B cell (primary cell): ENCODE measurements at places on chromosomes 5 and 9. TPM values are rescaled to one million over a fixed set of nuclear protein-coding genes. Genes with fewer than 3 reads are reported as not detected.

GRCh38 chr9:17520268-17521064 lies 58.4 kb upstream of the SH3GL2 start:
- no peaks in the 10 kb centered on the region for H3K27me3 ChIP-seq
- no peak overlapping the region for H3K4me3 ChIP-seq
- H3K36me3 ChIP-seq: no peaks in the 10 kb centered on the region

DNA sequence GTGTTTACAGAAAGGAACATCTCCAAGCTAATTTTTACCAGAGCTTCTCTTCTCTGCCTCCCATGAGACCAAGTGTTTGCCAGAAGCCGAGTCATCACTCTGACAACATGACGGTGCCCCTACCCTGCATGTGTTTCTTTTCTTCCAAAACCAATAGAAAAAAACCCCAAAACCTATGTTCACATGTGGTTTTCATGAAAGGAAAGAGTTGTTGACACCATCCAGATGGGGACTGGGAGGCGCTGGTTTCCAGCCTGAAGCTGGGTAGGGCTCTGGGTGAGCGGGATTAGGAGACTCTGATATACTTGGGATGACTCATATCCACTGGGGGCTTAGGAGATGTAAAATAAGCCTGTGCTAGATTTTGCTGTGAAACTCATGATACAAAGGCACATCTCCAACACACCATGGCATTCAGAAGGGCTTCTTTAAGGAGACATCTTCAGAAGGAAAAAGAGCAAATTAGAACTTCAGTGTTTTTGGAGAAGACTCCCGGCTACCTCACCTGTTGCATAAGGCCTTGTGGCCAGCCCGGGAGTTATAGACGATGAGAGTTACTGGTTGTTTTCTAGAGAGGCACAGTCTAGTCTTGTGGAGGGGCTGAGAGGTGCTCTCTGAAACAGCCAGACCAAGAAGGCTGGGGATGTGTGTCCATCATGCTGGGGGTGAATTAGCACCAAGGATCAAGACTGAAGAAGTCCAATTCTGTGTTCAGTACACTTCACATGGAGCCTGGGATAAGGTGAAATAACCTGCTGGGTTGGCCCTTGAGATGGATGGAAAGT lies 108.9 kb upstream of the LHFPL2 start:
- no peak overlapping the region for H3K4me3 ChIP-seq
- no peaks in the 10 kb centered on the region for H3K36me3 ChIP-seq
- H3K27ac ChIP-seq: peak overlapping the region; percentile 53

GRCh38 chr9:113947941-113948340 lies 71.8 kb downstream of the ZNF618 start:
- no peaks in the 10 kb centered on the region for H3K4me1 ChIP-seq
- no peaks in the 10 kb centered on the region for H3K27me3 ChIP-seq
- H3K36me3 ChIP-seq: no peaks in the 10 kb centered on the region
- H3K4me3 ChIP-seq: no peak overlapping the region
- H3K27ac ChIP-seq: no peak overlapping the region
- DNase-seq: no peak

The HOMER1 gene
- polyA plus RNA-seq: 0.59 and 0.63 TPM in 2 replicates

The PCDHGB1 gene
- 0.09 and 0.10 TPM in 2 replicates for polyA plus RNA-seq

DNA sequence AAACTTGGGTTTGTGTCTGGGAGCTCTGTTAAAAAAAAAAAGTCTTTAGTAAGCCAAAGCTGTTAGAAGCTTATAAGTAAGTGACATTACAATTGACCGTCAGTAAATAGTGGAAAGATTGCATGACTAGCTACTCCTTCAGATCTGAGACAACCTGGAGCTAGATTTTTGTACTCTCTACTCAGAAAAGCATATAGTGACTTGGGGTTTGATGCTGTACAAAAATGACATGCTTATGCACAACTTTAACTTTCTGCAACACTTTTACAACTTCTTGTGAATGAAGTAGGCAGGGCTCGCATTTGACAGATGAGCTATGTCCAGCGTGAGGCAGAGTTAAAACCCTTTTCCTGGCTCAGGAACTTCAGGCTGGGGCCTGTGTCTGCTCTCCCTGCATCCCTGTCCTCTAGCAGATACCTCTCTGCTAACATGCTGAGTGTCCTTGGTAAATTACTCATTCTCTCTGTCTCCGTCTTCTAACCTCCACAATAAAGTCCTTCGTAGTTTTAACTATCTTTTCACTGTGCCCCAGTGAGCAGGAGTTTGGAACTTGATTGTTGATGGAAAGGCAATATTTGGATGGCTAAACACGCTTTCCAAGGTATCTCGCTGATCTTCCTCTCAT lies 471 bp upstream of the GHR start:
- H3K27me3 ChIP-seq: peaks cover 7% of the 10 kb centered on the region
- peaks cover 16% of the 10 kb centered on the region for H3K4me1 ChIP-seq
- H3K27ac ChIP-seq: no peak overlapping the region
- H3K4me3 ChIP-seq: no peak overlapping the region

DNA sequence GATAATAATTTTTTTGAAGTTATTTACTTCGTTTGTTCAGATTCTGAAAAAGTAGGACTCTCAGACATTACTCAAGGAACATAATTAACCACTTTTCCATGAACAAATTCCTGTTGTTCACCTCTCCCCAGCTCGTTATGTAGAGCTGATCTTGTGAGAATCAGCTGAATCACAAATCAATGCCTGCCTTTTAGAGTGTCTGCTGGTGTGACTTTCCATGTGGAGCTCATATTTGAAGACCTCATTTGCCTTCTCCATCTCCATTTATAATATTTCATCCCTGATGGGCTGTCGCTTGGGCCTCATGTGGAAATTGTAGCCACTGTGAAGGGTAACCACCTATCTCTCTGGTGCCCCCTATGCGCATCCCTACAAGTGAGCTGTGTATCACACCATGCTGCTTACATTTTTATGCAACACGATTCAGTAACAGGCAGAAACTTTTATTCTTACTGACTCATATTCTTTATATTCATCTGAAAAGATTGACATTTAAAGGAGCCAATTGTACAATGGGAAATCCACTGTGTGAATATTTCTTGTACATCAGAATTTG lies 111.3 kb downstream of the STK32A start:
- no peaks in the 10 kb centered on the region for H3K36me3 ChIP-seq
- H3K27ac ChIP-seq: no peak overlapping the region
- H3K27me3 ChIP-seq: no peaks in the 10 kb centered on the region
- H3K4me1 ChIP-seq: no peaks in the 10 kb centered on the region
- H3K4me3 ChIP-seq: no peak overlapping the region

- no peak overlapping the region for H3K27ac ChIP-seq
- DNase-seq: no peak
- H3K4me3 ChIP-seq: no peak overlapping the region
- H3K4me1 ChIP-seq: peaks cover 9% of the 10 kb centered on the region
These were observed 101.9 kb downstream of the RPS23 start for GRCh38 chr5:82176115-82176814.

The FAM169A gene
- polyA plus RNA-seq: 2.1 and 4.7 TPM in 2 replicates

GRCh38 chr9:112487799-112488340 lies 1.2 kb downstream of the KIAA1958 start:
- no peaks in the 10 kb centered on the region for H3K27me3 ChIP-seq
- DNase-seq: no peak
- H3K36me3 ChIP-seq: no peaks in the 10 kb centered on the region

- H3K4me1 ChIP-seq: no peaks in the 10 kb centered on the region
- H3K27me3 ChIP-seq: no peaks in the 10 kb centered on the region
These were observed 280.2 kb downstream of the SPOCK1 start for GRCh38 chr5:137218896-137219295.

- peaks cover 57% of the 10 kb centered on the region for H3K4me1 ChIP-seq
- H3K4me3 ChIP-seq: no peak overlapping the region
- peaks cover 75% of the 10 kb centered on the region for H3K27me3 ChIP-seq
- no peaks in the 10 kb centered on the region for H3K36me3 ChIP-seq
- DNase-seq: peak; percentile 80
These were observed 6.0 kb upstream of the SLC9A3 start for GRCh38 chr5:530001-530955.

GRCh38 chr5:141547488-141547887 lies 58.6 kb downstream of the PCDHGC5 start:
- H3K36me3 ChIP-seq: peaks cover 12% of the 10 kb centered on the region
- no peaks in the 10 kb centered on the region for H3K27me3 ChIP-seq

DNA sequence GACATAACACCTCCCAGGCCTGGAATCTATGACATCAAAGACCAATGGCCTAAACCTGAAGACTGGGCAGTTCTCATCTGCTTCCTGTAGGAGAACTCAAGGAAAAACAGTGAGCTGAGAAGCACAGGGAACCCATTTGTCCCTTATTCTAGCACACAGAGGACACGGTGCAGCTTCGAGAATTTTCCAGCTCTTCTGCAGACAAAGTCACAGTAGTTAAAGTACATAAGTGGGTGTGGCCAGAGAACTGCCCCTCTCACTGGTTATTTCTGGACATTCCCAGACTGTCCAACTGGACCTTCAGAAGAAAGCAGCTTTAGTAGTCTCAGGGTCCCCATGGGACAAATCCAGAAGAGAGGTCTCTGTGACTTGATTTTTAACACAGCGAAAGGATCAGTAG lies 114.6 kb downstream of the KLHL3 start:
- no peak overlapping the region for H3K27ac ChIP-seq
- no peaks in the 10 kb centered on the region for H3K4me1 ChIP-seq
- no peak for DNase-seq
- no peaks in the 10 kb centered on the region for H3K36me3 ChIP-seq

DNA sequence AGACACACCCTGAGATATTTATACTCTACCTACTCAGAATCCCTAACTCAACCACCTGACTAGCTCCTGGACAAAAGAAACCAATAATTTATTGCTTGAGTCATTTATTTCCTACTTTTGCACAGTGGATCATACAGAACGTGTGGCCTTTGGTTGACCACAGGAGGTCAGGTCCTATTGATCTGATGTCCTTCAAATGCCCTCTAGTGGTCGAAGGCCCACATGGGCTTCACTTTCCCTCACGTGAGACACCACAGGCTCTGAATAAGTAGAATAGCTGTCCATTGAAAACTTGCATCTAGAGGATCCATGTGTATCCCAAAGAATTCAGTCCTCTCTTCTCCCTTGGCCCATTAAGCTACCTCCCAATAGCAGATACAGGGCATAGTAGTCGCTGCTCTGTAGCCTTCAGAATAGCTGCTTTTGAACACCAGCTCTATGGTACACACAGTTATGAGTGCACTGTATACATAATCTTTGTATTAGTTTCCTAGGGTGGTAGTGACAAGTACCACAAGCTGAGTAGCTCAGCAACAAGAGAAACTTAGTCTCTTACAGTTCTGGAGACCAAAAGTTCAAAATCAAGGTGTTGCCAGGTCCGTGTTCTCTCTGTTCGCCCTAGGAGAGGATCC lies 177.6 kb upstream of the SMARCA2 start:
- no peaks in the 10 kb centered on the region for H3K4me1 ChIP-seq
- H3K27ac ChIP-seq: no peak overlapping the region
- H3K27me3 ChIP-seq: no peaks in the 10 kb centered on the region
- no peaks in the 10 kb centered on the region for H3K36me3 ChIP-seq
- DNase-seq: peak; percentile 17
- H3K4me3 ChIP-seq: no peak overlapping the region

- no peaks in the 10 kb centered on the region for H3K36me3 ChIP-seq
- H3K4me3 ChIP-seq: peak overlapping the region; percentile 51
- peak; percentile 58 for DNase-seq
- H3K27me3 ChIP-seq: no peaks in the 10 kb centered on the region
These were observed 500 bp upstream of the GNAQ start for GRCh38 chr9:78031893-78032729.

DNA sequence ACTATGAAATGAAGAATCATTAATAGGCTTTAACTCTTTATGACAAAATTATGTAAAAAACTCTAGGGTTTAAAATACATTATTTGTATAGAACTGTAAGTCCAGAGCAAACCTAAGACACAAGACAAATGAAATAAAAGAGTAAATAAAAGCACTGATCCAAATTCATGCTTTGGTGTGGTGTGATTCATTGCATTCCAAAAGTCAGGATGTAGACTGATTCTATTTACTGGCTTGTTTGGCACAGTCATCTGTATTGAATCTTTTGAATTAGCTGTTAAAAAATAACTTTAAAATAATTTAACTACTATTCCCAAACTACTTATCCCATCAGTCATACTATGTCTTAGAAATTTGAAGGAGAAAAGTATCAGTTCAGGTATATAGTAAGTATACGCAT lies 31.1 kb downstream of the IL4 start:
- H3K4me3 ChIP-seq: no peak overlapping the region
- H3K27ac ChIP-seq: no peak overlapping the region
- H3K27me3 ChIP-seq: no peaks in the 10 kb centered on the region
- DNase-seq: no peak
- H3K36me3 ChIP-seq: peaks cover 10% of the 10 kb centered on the region

GRCh38 chr9:120787933-120788332 lies 5.3 kb downstream of the FBXW2 start:
- H3K4me3 ChIP-seq: no peak overlapping the region
- peaks cover 51% of the 10 kb centered on the region for H3K36me3 ChIP-seq
- H3K27ac ChIP-seq: no peak overlapping the region

- DNase-seq: no peak
- no peaks in the 10 kb centered on the region for H3K4me1 ChIP-seq
- H3K4me3 ChIP-seq: no peak overlapping the region
- H3K27ac ChIP-seq: no peak overlapping the region
- H3K36me3 ChIP-seq: no peaks in the 10 kb centered on the region
These were observed 164.6 kb downstream of the MAT2B start for GRCh38 chr5:163670036-163670435.

DNA sequence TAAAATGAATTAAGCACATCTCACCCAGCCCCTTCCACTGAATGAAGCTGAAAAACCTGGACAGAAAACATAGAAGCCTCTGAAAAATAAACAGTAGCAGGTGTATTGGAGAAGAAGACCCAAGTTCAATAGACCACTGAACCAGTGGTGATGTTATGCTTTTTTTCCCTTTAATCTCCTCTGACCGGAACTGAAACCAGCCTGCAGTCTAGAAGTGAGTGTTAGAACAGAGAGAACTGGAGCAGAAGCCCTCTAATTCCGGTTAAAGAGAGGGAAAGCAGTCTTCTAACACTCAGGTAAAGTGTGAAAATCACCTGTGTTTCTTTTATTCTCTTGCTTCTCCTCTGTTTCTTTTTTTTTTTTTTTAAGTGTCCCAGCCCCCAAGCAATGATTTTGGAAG lies 83.5 kb upstream of the CCL21 start:
- no peaks in the 10 kb centered on the region for H3K4me1 ChIP-seq
- no peaks in the 10 kb centered on the region for H3K27me3 ChIP-seq
- no peak for DNase-seq

- no peak overlapping the region for H3K27ac ChIP-seq
- no peaks in the 10 kb centered on the region for H3K36me3 ChIP-seq
- peaks cover 3% of the 10 kb centered on the region for H3K27me3 ChIP-seq
- peaks cover 5% of the 10 kb centered on the region for H3K4me1 ChIP-seq
- H3K4me3 ChIP-seq: no peak overlapping the region
- no peak for DNase-seq
These were observed 44.2 kb downstream of the COL5A1 start for GRCh38 chr9:134685784-134686183.

GRCh38 chr5:62011089-62011664 lies 294.8 kb upstream of the KIF2A start:
- H3K4me1 ChIP-seq: no peaks in the 10 kb centered on the region
- H3K27ac ChIP-seq: no peak overlapping the region
- H3K27me3 ChIP-seq: no peaks in the 10 kb centered on the region
- no peaks in the 10 kb centered on the region for H3K36me3 ChIP-seq
- H3K4me3 ChIP-seq: no peak overlapping the region

- H3K27ac ChIP-seq: no peak overlapping the region
- no peak overlapping the region for H3K4me3 ChIP-seq
- no peaks in the 10 kb centered on the region for H3K27me3 ChIP-seq
- no peaks in the 10 kb centered on the region for H3K4me1 ChIP-seq
- DNase-seq: no peak
These were observed 187.1 kb downstream of the ARHGEF28 start for GRCh38 chr5:73812962-73813588.

The SLC6A19 gene
- polyA plus RNA-seq: not detected in 2 replicates
